SJCRH30 (cell line): ENCODE measurements at places on chromosomes 5 and 9.

DNA sequence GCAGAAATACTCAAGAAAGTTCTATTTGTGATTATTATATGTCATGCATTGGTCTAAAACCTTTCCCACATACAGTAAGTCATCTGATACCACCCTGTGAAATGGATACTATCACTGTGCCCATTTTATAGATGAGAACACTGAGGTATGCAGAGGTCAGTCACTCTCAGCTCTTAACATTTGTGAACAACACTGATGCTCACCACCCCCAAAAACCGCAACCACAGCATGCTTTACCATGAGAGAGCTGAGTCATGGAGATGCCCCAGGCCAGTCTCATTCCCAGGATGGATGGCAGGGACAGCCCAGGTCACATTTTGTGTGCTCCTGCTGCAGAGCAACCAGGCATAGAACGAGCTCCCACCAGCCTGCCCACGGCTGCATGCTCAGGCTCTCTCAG is 53.5 kb upstream of the IRX1 start:
- DNase-seq = peak; percentile 7

DNA sequence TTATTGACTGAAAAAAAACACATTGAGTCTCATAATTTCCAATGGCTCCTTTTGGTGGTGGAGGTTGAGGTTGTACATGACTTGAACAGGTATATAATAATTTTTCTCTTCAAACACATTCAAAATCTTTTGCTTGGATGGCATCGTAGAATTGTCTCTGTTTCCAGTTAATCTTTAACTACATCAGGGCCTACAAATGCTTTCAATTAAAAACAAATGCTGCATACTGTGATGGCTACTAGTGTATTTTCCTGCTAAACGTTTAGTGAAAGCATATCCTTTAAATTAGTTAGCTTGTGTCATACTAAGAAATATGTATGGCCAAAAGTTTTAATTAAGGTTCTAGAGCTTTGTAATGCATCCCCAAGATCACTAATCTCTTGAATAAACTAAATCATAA is 313.8 kb downstream of the SLF1 start:
- DNase-seq = no peak

- no peak for DNase-seq
Measured at GRCh38 chr5:97600486-97600885, 417.4 kb upstream of the RIOK2 start.

- DNase-seq = peak; percentile 95
Measured at GRCh38 chr5:68565427-68565826, 349.9 kb downstream of the PIK3R1 start.
